Kidney glomerular epithelial cell (primary cell): ENCODE measurements at places on chromosomes 4 and X.

DNA sequence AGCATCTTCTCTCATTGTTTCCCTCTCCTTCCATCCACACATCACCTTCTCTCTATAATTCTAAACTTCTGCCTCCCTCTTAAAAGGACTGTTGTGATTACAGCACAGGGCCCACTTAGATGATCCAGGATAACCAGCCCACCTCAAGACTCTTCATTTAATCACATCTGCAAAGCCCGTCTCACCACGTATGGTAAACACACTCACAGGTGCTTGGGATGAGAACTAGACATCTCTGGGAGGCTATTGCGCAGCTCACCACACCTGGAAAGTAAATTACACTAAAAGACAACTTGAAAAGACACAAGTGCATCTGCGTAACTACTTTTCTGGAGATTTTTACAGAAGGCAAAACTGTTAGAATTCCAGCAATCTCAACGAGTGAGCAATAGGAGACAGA is 15.4 kb upstream of the C1QTNF7 start:
- no peak for DNase-seq

- DNase-seq: no peak
Measured at GRCh38 chr4:139333046-139333445, 30.8 kb upstream of the NDUFC1 start.

GRCh38 chr4:14387647-14388046 is 614.6 kb upstream of the CPEB2 start:
- no peak for DNase-seq

- no peak for DNase-seq
Measured at GRCh38 chrX:82534086-82534597, 973.9 kb upstream of the POU3F4 start.

- DNase-seq: no peak
Measured at GRCh38 chrX:87397103-87397886, 120.3 kb upstream of the KLHL4 start.

DNA sequence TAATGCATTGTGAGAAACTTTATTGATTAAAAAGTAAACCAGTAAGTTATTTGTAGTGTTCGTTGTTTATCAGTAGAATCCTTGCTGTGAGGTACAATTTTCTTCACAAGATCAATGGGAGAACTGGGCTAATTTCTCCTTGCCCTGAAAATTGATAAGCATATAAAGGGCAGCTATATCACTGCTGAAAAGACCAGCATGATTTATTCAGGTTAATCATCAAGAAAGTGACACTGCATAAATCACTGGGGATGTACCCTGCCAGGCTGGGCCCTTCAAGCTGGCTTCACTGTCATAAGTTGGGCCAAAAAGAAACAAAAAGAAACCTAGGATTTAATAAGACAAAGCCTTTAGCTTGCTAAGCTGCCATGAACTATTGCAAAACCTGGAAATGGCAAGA is 746.7 kb downstream of the STPG2 start:
- DNase-seq: no peak

GRCh38 chr4:80207172-80207583 is 9.9 kb downstream of the PRDM8 start:
- no peak for DNase-seq

- no peak for DNase-seq
Measured at GRCh38 chrX:69263251-69263820, 98.1 kb upstream of the PJA1 start.

- DNase-seq: peak; percentile 21
Measured at GRCh38 chr4:3880615-3881120, 114.5 kb downstream of the ADRA2C start.

GRCh38 chrX:130834149-130834548 is 68.9 kb downstream of the ENOX2 start:
- DNase-seq: no peak

GRCh38 chr4:139525414-139525813 is 30.6 kb downstream of the SETD7 start:
- no peak for DNase-seq

DNA sequence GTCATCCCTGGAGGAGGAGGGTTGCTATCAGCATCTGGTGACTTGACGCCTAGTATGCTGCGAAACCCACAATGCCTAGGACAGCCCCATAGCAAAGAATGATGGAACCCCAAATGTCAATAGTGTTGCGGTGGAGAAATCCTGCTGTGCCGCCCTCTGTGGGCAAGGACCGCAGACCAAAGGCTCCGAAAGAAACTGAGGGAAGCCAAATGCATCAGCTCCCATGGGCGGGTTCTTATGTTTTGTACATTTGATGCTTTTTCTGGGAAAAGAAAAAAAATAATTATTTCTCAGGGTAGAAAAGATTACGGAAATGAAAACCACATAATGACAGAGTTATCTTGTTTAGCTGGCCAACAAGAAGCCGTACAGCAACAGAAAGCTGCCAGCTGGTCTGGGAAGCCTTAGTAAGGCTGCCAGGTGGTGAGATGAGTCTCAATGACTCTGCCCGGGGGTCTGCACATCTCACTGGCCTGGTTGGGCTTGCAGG is 95.0 kb upstream of the TBL1X start:
- DNase-seq: no peak

GRCh38 chrX:67651437-67652142 is 107.8 kb downstream of the AR start:
- DNase-seq: no peak

- no peak for DNase-seq
Measured at GRCh38 chr4:38987491-38987890, 44.7 kb downstream of the TMEM156 start.

DNA sequence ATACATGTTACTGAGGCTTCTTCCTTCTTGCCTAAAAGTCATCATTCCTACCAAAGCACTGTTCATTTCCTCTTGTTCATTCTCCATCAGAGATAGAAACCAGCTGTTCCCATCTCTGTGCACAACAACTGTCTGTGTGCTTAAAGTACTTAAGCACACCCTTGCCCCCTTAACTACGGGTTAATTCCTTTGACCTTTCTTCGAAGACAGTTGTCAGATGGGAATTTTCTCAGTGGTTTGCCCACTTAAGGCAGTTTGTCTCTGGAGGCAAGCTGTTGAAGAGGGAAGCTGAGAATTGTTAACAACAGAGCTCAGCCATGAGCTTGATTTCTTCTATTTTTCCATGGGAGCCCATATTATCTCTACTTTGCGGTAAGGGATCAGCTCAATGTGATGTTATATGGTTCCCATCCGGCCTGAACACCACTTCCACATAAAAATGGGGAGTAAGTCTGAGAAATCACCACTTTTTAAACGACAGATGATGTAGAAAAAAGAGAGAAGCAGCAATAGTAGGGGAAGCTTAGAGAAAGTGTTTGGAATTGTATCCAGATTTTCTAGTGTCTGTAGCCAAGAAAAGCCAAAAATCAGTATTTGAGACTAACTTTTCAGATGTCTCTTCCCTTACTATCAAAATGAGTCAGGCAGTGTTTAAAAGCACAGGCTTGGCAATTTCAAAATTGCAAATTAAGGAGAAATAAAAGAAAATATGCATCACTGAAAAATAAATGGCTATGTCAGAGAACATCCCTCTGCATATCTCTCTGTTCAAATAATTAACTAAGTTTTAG is 194.4 kb downstream of the SLIT2 start:
- no peak for DNase-seq

DNA sequence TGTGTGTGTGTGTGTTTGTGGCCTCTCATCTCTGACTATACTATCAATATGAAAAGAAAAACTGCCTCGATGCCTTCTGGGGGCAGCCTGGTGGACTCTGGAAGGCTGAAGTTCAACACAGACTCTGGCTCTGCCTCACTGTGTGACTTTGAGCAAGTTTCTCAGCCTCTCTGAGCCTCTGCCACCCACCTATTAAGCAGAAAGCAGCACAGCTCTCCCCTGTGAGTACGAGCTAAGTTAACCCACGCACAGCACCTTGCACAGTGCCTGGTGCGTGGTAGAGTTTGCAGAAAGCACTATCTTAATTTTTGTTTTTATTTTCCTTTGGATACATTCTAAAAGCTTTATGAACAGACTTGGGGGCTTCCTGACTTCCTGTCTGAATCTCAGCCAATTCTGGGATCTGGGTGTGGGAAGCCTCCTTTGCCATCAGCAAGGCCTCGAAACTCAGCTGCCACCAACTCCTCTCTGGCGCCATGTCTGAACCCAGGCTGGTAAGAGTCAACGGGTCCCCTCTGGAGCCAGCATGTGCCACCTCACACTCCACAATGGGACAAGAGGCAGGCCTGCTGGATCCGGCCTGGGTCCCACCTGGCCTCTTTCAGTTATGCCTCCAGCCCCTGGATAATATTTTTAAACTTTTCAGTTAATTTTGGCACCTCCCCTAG is 57.3 kb downstream of the JAKMIP1 start:
- DNase-seq: no peak

DNA sequence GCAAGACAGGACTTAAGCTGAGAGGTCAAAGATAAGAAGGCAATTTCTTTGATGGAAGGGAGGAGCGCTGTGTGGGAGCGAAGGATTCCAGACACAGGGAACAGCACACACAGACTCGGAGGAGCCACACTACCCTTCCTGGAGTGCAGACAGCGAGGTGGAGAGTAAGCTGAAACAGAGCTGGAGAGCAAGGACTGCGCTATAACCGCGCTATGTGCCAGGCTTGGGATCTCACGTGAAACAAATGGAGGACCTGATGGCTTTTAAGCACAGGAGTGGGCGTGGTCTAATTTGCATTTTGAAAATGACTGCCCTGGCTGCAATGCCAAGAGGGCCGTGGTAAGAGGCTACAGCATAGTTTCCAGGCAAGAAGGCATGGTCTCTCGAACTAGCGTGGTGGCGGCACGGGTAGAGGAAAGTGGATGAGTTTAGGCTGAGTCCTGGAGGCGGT is 113.9 kb upstream of the SORBS2 start:
- no peak for DNase-seq

DNA sequence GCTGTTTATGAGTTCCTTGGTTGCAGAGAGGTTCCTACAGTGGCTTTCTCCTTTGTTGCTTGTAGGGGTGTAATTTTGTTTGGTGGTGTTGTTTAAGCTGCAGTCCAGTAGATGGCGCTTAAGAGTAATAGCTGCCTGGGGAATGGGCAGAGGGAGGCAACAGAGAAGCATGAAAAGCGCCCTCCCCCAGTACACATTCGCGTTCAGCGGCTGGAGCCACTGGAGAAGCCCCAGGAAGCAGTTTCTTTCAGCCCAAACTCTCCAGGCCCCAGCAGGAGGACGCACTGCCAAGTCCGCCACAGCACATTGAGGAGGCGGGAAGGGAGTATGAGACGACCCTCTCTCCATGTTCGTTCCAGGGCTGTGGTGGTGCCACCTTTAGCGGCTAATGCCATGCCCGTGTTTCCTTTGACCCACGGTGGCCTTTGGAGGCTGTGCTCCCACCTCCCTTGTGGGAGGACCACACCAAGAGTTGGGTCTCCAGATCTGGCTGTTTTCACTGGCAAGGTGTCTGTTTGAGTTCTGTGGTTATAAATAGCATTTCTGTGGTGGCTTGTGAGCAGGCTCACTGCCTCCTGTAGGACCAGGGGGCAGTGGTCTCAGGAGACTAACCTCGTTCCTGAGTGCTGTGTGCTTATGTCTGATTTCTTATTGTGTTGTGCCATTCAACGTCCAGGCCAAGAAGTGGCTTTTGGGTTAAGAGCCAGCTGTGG is 252.3 kb downstream of the ARHGAP10 start:
- no peak for DNase-seq

- DNase-seq: no peak
Measured at GRCh38 chr4:177080388-177080787, 229.3 kb upstream of the NEIL3 start.

GRCh38 chr4:68717999-68718398 is 47.5 kb upstream of the UGT2B15 start:
- DNase-seq: no peak

- DNase-seq: no peak
Measured at GRCh38 chrX:18964901-18965300, 19.0 kb downstream of the PHKA2 start.

GRCh38 chrX:120517936-120518335 is 42.8 kb downstream of the CUL4B start:
- peak; percentile 66 for DNase-seq

DNA sequence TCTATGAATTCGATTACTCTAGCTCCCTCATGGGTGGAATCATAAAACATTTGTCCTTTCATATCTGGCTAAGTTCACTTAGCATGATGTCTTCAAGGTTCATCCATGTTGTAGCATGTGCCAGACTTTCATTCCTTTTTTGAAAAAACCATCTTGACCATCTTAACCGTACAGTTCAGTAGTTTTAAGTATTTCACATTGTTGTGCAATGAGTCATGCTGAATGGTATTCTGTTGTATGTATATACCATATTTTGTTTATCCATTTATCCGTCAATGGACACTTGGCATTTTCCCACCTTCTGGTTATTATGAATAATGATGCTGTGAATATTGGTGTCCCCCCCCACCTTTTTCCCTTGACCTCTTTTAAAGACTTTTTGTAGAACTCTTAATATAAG is 72.4 kb upstream of the TLR2 start:
- DNase-seq: no peak

- no peak for DNase-seq
Measured at GRCh38 chrX:71911731-71912050, 1.0 kb downstream of the NHSL2 start.
